ENCODE measurements at places on chromosomes 2 and 18.
A peak's percentile ranks its signal among the peaks of the same experiment; 100 is the strongest.

- no peak for DNase-seq
Measured at GRCh38 chr2:161369311-161369710, 46.8 kb upstream of the TBR1 start.

- DNase-seq = no peak
Measured at GRCh38 chr2:190815226-190815625, 65.4 kb upstream of the GLS start.

- no peak for DNase-seq
Measured at GRCh38 chr2:154740361-154740760, 41.9 kb downstream of the KCNJ3 start.

DNA sequence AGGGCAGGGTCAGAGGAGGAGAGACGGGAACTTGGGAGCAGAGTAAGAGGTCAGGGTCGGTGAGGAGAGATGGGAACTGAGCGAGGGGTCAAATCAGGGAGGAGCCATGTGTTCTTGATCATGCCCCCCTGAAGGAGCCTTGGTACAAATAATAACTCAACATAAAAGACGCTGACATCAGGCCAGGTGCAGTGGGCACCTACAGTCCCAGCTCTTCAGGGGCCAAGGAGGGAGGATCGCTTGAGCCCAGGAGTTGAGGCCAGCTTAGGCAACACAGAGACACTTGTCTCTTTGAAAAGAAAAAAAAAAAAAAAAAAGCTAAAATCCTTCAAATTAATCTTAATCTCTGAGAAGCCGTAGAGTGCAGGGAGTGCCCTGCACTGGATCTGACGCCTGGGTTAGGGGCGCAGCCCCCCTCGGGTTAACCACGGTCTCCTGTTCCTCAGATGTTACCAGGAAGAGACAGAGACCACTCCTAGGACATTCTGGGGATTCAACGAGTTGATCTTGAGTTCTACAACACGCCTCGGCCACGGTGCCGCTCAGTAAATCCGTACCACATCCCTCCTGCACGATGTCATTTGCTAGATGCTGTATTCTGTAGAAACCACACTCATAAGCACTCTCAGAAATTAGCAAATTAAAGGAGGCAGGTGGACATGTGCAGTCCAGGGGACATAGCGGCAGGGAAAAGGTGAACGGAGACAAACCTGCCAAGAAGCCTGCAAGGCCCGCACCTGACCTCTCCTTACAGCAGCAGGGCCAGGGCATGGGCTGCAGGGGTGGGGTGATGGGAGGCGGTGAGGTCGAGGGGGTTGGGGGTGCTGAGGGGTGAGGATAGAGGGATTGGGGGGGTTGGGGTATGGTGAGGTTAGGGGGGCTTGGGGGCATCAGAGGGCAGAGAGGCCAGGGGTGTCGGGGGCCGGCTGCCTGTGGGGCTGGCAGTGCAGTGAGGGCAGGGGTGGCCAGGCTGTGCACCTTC is 29.2 kb downstream of the SLC66A2 start:
- DNase-seq = no peak

- DNase-seq = peak; percentile 27
Measured at GRCh38 chr2:202178346-202178958, 59.9 kb downstream of the SUMO1 start.

- DNase-seq = no peak
Measured at GRCh38 chr2:47043142-47043890, 111.8 kb downstream of the STPG4 start.

DNA sequence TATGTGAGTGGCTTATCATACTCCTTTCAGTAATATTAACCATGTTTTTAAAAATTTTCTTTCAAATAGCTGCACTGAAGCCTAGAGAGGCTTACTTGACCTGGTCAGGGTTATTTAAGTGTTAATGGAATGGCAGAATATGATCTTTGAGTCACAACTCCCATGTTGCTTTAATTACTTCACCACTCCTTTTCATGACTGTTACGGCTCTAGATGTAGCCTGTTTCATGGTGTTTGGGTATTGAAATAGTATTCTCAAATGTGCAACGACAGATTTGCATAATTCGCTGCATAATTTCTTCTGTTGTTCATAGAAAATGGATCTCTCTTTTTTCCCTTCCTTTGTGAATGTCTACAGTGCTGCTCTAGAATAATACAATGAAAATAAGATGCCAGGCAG is 51.6 kb upstream of the PLA2R1 start:
- no peak for DNase-seq

- DNase-seq = no peak
Measured at GRCh38 chr2:120235681-120236080, 12.5 kb upstream of the TMEM185B start.

DNA sequence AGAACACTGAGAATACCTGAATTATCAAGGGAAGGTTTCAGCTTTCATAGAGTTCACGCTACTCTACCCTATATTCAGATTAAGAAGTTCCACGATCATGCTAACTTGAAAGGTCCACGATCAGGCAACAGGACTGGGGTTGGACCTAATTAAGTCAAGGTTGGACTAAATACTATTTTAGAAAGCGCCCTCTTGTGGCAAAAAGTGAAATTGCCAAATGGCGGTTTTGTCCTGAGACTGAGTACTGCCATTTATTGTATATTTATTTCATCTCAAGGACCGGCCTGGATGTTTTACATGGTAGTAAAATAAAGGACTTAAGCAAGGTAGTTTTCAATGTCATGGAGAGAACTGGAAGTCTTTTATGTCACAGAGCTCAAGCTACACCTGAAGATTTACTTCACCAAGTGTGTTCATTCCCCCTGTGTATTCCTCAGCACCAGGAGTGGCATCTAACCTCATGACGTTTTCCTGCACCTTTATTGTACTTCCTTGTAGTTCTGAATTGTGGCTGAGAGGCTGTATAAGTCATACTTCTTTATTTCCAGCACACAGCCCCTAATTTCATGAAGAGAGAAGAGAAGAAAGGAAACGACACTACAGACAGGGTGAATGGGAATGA is 56.8 kb downstream of the SRD5A2 start:
- DNase-seq = no peak

DNA sequence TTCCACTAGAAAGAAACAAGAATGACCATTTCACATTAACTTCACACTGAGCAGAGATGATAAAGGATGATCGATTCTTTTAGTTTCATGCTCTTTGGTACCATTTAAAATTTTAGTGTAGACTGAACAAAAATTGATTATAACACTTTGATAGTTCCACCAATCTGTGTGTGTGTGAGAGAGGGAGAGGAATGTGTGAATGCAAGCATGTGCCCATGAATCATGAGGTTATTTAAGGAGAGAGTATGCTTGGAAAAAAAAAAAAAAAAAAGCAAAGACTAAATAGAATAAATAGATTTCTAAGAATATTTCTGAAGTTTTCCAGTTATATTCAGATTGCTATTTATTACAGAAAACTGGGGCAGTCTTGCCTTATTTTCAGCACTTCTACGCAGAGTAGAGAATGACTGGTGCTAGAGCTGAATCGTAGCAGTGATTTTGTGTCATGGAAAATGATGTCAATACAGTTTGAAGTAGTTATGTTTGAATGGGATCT is 900.8 kb downstream of the SLC4A3 start:
- no peak for DNase-seq

DNA sequence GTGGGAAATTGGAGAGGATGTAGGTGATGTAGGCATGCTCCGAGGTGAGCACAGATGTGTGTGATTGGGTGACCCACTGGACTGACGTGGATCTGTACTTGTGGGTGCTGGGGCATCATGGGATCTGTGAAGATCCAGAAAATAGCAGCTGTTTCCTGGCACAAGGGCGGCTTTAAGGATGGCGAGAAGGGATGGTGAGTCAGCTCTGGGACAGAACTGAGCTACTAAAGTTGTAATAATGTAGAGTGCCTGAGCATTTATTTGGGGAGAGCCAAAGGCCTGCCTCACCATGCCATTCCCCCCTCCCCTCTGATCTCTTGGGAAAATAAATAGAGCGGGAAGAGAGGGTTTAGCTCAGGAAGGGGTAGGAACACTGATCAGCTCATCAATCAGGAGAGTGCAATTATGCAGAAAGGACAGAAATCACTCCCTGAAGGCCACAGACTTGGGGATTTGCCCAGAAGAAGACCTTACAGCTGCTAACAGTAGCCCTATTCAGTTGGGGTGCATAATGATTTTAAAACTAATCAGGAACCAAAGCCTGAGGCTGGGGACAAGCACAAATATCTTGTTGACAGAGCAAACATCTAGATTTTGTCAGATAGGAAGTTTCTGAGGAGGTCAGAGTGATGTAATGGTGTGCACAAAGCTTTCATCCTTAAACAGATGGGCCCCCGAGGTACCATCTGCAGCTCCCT is 30.3 kb downstream of the TANC1 start:
- no peak for DNase-seq

- DNase-seq = no peak
Measured at GRCh38 chr2:134934150-134934549, 15.5 kb downstream of the CCNT2 start.

- no peak for DNase-seq
Measured at GRCh38 chr2:170715062-170715931, at the start of gene SP5. Gene SP5 (plus strand): TSS chr2:170715337. CDS start chr2:170715513, 176 bp downstream.

DNA sequence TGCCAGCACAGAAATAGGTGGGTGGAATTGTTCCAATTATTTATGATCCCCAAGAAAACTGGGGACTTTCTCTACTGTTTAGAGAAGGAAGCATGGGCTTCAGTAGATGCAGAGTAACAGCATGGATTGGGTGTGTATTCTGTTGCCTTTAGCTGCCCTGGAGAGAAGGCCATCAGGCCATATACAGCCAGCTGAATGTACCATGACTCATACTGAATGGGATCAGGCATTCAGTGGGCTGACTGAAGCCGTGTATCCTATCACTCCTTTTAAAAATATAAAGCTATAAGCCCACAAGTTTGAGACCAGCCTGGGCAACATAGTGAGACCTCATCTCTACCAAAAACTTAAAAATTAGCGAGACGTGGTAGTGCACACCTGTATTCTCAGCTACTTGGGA is 16.7 kb upstream of the PLEKHM3 start:
- DNase-seq = no peak

GRCh38 chr2:131557558-131558321 is 30.1 kb downstream of the CCDC74A start:
- DNase-seq = no peak

DNA sequence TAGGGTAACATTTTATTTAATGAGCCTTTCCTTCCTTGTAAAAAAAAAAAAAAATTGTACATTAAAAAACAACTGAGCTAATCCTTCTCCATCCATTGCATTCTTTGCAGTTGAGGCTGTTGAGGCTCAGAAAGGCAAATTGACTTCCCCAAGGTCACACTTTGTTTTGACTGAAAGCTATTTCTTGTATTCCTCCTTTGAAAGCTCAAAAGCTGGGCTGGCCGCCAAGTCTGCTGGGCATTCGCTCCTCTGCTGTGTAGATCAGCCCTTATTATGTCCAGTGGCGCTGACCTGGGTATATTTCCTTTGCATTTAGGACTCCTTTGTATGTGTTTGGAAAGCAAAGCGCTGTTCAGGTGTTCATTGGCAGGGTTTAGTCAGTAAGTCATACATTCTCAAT is 44.0 kb downstream of the SGPP2 start:
- DNase-seq = no peak

- DNase-seq = no peak
Measured at GRCh38 chr18:27645929-27646328, 460.8 kb upstream of the CHST9 start.

DNA sequence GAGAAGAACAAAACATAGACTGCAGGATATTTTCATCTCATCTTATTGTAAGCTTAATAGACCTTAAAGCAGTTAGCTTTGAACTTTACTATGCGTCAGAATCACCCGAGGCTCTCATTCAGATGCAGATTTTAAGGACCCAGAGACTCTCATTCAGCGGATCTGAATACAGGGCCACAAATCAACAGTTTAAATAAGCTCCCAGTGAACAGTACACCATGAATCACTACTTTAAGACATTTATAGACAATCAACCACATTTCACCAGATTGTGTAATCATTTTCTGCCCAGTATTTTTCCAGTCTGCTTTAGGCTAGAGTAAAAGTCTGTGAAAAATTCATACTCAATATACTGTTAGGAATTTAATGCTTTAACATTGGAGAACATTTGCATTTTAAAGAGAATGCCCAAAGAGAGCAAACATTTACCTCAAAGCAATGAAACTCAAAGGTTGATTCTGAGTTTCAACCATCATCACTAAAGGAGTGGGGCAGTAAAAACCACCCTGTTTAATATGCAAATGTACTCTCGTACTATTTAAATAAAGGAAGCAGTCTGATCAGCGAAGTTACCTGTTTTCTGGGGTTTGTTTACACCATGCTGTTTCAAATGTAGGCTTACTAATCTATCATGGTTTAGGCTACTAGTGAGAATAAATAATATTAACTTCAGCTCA is 11.0 kb upstream of the ALPK2 start:
- peak; percentile 3 for DNase-seq

DNA sequence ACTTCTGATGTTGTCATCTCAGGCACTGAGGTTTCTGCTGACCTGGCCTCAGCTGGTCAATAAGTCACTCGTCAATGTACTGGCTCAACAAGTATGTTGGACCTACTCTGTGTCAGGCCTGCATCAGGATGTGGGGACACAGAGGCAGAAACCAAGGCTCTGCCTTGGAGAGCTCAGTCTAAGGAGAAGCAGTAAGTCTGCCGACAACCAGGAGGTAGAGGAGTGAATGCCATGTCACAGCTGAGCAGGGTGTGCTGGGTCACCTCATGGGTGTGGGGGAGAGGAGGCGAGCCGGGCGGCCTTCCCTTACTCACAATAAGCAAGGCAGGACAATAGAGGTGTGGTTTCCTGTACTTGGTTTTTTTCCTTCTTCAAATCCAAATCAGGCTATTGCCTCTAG is 75.8 kb downstream of the COLEC12 start:
- DNase-seq = no peak

- no peak for DNase-seq
Measured at GRCh38 chr2:11096591-11096990, 58.7 kb upstream of the SLC66A3 start.

- DNase-seq = no peak
Measured at GRCh38 chr2:70508711-70509462, 44.7 kb downstream of the TGFA start.

DNA sequence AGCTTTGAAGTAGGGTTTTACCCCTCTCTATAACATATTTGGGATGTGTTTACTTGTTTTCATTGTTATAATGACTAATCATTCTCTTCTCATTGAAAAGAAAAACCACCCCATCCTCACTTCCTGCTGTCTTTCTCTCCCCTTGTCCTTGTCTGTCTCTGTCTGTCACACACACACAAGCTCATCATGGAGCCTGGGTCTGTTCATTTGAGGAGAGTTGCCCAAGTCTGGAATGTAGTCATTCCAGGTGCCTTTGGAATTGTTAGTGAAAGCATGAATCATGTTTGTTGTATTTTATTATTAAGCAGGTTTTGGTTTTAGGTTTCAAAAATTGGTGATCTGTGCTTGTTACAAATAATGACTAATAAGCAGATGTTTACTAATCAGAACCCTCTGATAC is 133.5 kb upstream of the IL1R2 start:
- no peak for DNase-seq
